Activated naive CD8-positive, alpha-beta T cell treated with anti-CD3 and anti-CD28 coated beads, Interleukin-2, amount 10 ng/mL, durations not matched to agents 7 days and 5 days (primary cell): ENCODE measurements at places on chromosomes 7 and 10. TPM values are rescaled to one million over a fixed set of nuclear protein-coding genes. Genes with fewer than 3 reads are reported as not detected.

GRCh38 chr10:119132521-119133345 is 28.8 kb downstream of the DENND10 start:
- no peak for DNase-seq

GRCh38 chr7:17044396-17044795 is 162.6 kb upstream of the AGR3 start:
- DNase-seq: no peak

GRCh38 chr7:41199136-41199535 is 503.8 kb downstream of the INHBA start:
- DNase-seq: no peak

- no peak for DNase-seq
Measured at GRCh38 chr10:113140143-113141011, 190.3 kb downstream of the TCF7L2 start.

DNA sequence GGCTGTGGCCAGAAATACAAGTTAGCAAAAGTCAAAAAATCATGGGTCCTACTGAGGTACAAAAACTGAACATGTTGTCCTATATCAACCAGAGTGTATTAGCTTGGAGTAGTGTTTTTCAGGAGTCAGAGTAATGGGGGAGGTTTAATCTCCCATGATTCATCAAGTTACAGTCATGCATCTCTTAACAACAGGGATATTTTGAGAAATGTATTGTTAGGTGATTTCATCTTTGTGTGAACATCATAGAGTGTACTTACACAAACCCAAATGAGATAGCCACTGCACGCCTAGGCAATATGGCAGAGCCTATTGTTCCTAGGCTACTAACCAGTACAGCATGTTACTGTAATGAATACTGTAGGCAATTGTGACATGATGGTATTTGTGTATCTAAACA is 14.9 kb upstream of the TES start:
- no peak for DNase-seq

IQCE gene
- 8.3 TPM for total RNA-seq

GRCh38 chr10:30719832-30720231 is 90.3 kb upstream of the LYZL2 start:
- no peak for DNase-seq

DNA sequence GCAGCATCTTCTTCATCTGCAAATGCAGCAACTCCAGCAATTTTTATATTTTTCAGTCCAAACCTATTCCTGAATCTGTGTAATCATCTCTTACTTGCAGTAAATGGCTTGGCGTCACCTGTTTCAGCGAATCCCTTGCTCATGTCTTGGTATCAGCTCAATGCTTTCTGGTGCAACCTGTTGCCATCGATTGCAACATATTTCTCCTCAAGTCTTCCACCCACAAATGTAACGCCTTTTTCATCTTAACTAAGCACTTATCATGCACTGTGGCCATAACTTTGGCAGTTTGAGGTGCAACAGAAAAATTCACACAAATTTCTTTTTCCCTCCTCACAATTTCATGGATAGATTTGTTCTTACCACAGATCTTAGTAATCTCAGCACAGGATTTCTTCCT is 168.3 kb downstream of the HERPUD2 start:
- DNase-seq: no peak

MLXIPL gene
- not detected for total RNA-seq

- no peak for DNase-seq
Measured at GRCh38 chr10:128973221-128973620, 493.8 kb upstream of the MGMT start.

FZD1 gene
- 0.06 TPM for total RNA-seq
